ENCODE measurements at places on chromosomes 11 and 22.
A peak's percentile ranks its signal among the peaks of the same experiment; 100 is the strongest.

DNA sequence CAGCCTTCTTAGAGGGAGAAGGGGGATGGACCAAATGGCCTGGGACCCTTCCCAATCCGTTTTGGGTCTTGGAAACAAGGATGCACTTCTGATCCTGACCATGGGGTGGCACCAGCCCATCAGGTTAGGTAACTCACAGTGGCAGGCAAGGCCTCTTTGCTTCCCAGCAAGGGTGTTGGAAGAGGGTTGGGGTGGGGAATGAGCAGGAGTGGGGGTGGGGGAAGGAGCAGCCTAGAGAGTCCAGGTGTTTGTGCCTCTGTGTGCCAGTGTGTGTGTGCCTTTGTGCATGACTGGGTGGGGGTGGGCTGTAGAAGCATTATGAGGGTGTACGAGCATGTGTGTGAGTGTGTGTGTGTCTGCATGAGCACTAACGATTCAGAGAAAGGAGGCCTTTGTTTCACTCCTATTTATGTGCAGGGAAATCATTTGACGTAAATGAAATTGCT lies 213.1 kb downstream of the INSC start:
- peak; percentile 1 for DNase-seq

DNA sequence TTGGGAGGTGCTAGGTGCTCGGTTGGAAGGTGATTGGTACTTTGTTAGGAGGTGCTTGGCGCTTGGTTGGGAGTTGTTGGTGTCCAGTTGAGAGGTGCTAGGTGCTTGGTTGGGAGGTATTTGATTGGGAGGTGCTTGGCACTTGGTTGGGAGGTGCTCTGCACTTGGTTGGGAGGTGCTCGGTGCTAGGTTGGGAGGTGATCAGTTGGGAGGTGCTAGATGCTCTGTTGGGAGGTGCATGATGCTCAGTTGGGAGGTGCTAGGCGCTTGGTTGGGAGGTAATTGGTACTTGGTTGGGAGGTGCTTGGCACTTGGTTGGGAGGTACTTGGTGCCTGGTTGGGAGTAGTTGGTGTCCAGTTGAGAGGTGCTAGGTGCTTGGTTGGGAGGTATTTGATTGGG lies 40.2 kb downstream of the LRP5 start:
- DNase-seq: no peak

GRCh38 chr11:3138178-3139085 lies 26.7 kb downstream of the OSBPL5 start:
- no peak for DNase-seq

DNA sequence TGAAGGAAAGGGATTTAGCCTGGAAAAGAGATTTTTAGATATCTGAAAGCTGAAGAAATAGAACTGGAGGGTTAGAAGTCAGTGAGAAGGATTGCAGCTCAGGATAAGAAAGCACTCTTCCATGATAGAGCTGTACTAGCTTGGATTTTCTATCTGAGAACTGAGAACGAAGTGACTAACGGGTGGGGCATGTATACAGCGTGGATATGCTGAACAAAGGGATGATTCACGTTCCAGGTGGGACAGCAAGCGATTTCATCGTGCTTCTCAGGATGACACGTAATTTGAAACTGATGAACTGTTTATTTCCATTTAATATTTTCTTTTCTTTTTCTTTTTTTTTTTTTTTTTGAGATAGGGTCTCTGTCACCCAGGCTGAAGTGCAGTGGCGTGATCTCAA lies 53.0 kb downstream of the GRAMD1B start:
- no peak for DNase-seq

DNA sequence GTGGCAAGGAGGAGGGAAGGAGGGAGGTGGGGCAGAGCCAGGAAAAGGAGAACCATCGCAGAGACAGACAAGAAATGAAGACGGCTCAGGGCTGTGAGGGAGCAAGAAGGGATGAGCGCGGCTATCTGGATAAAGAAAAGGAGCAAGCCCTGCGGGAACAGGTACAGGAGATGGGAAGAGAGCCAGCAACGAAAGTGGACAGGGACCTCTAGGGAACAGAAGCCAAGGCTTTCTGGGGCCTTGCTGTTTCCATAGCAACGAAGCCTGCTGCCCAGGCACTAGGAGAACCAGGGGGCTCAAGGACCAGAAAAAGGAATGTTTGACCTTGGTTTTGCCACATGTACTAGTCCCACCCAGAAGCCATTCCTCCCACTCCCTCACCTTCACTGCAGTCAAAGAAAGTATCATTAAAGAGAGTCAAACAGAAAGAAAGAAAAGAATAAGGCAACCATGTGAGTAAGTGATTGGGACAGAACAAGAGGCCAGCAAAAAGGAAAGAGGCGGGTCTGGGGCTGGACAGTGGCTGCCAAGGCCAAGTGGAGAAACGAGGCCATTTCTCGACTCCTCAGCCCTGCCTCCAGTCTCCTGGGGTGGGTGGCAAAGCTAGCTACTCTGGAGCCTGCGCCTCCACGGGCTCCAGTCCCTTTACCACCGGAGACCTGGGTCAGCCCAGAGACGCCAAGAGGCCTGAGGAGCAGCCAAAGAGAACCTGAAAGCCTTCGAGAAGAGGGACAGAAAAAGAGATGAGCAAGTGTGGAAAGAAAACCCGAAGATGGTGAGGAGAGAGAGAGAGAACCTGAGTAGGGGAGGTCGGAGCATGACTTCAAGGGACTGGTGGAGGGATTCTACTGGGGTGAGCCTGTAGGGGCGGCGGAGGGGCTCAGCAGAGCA lies 35.1 kb downstream of the NRXN2 start:
- DNase-seq: no peak

- no peak for DNase-seq
These were observed 60.7 kb upstream of the ADORA2A start for GRCh38 chr22:24366701-24367100.

- no peak for DNase-seq
These were observed 25.0 kb upstream of the SERPIND1 start for GRCh38 chr22:20748731-20749428.

DNA sequence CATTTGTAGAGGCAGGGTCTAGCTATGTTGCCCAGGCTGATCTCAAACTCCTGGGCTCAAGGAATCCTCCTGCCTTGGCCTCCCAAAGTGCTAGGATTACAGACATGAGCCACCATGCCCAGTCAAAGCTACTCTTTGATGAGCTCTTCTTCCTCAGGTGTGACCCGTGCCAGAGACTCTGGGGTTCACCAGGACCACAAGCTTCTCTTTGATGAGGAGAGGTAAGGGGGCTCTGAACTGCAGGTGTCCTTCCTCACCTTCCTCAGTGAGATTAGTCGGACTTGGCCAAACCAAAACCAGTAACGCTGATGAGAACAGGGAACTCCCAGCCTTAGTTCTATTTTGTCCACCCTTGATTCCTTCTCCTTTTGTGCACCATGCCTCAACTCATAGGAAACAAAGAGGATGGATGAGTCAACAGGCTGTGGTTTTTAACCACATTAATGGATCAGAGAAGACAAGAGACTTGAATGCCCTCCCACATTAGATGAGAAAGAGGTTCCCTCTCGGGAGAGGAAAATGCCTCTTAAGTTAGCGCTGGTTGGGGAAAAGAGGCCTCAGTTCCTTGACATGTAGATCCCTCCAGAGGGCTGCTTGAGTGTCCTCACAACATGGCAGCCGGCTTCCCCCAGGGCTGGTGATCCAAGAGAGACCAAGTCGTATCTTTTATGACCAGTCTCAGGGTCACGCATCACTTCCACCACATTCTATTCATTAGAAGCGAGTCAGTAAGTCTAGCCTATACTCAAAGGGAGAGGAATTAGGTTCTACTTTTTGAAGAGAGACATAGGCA lies 25.7 kb upstream of the CTR9 start:
- no peak for DNase-seq

- DNase-seq: no peak
These were observed 134.3 kb downstream of the ELP4 start for GRCh38 chr11:31643857-31644256.

- no peak for DNase-seq
These were observed 15.0 kb downstream of the DENND5A start for GRCh38 chr11:9250139-9250582.

GRCh38 chr11:3737386-3737933 lies 59.9 kb downstream of the NUP98 start:
- no peak for DNase-seq

DNA sequence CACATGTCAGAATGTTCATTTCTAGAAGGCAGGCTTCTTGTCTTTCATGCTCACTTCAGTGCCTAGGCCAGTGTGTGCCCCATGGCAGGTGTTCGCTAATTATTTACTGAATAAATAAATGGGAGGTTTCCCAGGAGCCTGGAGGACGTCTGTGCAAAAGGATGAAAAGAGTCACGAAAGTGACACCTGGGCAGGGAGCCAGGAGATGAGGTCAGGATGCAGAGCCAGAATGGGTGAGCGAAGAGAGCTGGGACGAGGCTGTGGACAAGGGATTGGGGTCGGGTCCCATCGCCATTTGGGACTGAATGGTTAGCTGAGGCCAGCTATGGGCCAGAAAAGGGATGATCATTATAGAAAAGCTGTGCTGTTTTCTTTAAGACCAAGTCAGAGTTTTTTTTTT lies 560.4 kb downstream of the TBC1D22A start:
- DNase-seq: no peak
